ENCODE measurements at places on chromosomes 3 and 15.

DNA sequence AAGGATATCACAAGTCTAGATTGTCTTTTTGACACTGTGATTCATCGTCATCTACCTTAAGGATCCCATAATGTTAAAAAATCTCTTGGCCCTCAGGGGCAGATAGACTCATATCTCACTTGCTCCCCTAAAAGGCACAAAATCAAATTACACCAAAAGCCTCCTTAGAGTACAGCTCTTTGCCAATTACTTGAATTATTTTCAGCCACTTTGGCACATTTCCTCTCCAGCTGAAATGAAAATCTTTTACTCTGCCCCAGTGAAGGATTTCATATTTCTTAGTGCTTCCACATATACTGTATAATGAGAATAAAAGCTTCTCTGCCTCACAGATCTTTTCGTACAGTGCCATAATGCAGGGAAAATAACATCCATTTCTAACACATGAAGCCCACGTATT is 190.7 kb upstream of the GBE1 start:
- DNase-seq = no peak

DNA sequence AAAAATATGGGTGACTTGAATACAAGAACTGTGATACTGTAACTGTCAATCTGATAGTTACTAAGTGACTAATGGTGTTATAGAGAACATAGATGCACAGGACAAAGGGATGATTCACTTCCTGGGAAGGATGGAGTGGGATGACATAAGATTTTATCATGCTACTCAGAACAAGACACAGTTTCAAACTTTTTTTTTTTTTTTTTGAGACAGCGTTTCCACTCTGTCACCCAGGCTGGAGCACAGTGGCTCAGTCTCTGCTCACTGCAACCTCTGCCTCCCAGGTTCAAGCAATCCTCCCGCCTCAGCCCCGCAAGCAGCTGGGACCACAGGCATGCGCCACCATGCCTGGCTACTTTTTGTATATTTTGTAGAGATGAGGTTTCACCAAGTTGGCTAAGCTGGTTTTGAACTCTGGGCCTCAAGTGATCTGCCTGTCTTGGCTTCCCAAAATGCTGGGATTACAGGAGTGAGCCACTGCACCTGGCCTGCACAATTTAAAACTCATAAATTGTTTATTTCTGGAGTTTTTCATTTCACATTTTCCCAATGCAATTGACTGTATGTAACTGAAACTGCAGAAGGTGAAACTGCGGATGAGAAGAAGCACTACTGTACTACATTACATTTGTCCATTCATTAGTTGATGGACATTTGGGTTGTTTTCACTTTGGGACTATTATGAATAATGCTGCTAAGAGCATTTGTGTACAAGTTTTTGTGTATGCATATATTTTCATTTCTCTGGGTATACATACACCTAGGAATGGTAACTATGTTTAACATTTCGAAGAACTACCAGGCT is 40.6 kb downstream of the ADIPOQ start:
- DNase-seq = peak; percentile 65

- DNase-seq = no peak
Measured at GRCh38 chr3:163391407-163392181, 1686.7 kb downstream of the SI start.

GRCh38 chr15:81296673-81297072 is 27.3 kb downstream of the STARD5 start:
- DNase-seq = no peak

GRCh38 chr15:72174551-72175165 is 22.9 kb downstream of the GRAMD2A start:
- no peak for DNase-seq
